ENCODE measurements at places on chromosomes 5 and 9.
A peak's percentile ranks its signal among the peaks of the same experiment; 100 is the strongest.

- DNase-seq: no peak
These were observed 6.7 kb upstream of the PDE6A start for GRCh38 chr5:149951138-149951749.

GRCh38 chr5:10599862-10600284, 36.0 kb downstream of the ANKRD33B start:
- no peak for DNase-seq

DNA sequence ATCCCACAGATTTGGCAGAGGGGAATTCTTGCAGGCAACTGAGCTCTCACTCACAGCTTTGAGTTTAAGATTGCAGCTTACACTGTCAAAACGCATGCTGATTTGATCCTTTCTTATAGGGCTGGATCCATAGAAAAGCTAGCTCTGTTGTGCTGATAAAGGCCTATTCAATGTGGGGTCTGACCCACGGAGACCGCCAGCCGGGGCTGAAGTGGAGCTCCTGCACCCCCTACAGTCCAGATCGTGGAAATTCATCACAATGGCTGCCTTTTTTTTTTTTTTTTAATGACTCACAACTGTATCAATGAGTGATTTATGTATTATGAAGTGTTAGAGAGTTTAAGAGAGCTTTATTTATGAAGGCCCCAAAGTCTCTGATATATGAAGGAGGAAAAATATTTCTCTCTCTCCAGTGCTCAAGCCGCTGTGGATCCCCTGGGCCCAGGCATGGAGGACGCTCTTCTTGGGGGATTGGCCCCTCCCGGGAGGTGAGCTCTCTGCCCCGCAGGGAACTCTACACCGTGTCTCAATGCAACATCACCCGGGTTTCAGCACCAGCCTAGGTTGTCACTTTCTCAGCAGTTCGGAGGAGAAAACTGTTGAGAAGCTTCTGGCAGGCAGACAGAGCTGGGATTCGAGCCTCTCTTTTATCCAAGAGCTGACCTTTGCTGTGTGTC, 700.2 kb downstream of the IRX1 start:
- peak; percentile 16 for DNase-seq

DNA sequence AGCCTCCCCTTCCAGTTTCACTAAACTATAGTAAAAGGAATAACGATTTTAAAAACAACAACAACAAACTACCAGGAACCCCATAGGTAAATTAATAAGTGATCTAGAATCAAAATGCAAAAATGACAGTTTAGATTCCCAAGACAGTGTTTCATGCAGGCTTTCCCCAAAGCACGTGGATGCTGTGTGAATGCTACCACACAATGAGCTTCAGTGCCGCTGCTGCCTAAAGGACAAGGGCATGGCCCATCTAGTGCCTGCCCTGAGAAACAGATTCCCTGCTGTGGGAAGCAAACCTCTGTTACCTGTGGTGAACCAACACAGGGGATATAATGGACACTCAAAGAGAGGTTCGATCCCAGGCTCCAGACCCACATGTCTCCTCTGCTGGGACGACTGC, 23.7 kb upstream of the CKMT2 start:
- no peak for DNase-seq

Data from activated T-cell treated with anti-CD3 and anti-CD28 coated beads, Interleukin-2, amount 50 U/mL, for 48 hours (primary cell).